ENCODE measurements at places on chromosomes 1 and 21.

- no peak for DNase-seq
Measured at GRCh38 chr21:40335704-40336103, 468.5 kb downstream of the PCP4 start.

DNA sequence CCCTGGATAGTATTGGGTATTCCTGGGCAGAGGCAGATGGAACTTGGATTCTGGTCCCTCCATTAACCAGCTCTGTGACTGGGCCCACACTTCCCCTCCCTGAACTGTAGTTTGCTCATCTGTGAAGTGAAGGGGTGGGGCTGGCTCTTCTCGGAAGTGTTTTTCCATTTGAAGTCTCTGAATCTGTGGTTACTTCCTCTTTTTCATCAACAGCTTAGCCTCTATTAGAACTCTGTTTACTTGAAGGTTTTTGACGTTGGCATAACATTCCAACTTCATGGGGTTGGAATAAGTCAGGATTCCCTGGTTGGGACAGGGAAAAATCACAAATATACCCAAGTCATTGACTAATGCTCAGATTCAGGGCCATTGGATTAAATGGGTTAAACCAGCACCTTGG is 3.6 kb downstream of the KIAA0040 start:
- DNase-seq = no peak

DNA sequence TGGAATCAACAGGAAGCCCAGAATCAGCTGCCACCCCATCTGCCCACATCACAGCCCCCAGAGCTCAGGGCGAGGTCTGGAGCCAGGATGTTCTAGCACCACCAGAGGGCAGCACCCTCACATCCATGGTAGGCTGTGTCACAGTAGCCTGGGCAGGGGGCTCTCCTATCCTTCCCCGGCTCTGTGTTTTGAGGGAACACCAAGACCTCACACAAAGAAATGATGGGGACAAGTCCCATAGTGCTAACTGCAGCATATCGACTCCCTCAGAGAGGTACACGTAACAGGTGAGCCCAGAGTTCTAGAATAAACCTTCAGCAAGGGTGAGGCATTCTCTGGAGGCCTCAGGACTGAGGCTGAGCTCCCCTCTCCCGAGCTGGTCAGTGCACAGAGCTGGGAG is 2.3 kb upstream of the KCNC4 start:
- peak; percentile 16 for DNase-seq

- DNase-seq = no peak
Measured at GRCh38 chr1:43541141-43541540, 10.5 kb downstream of the PTPRF start.

GRCh38 chr1:247173431-247173830 is 1.6 kb upstream of the ZNF124 start:
- DNase-seq = no peak

DNA sequence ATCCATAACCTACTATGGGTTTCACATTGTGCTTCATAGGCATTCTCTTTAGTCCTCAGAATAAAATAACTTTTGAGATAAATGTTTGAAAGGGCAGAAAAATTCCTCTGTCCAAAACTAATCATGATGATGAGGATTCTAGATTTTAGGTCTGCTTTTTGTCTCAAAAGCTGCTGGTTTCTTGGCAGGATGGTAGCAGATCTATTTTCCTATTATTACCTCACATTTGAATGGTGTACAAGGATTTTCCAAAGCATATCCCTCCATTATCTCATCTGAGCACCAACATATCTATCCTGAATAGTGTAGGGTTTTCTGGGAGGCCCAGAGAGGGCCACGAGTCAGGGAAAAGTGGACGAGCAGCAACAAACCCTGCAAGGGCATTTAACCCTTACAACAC is 201.9 kb downstream of the PLPP3 start:
- DNase-seq = no peak

DNA sequence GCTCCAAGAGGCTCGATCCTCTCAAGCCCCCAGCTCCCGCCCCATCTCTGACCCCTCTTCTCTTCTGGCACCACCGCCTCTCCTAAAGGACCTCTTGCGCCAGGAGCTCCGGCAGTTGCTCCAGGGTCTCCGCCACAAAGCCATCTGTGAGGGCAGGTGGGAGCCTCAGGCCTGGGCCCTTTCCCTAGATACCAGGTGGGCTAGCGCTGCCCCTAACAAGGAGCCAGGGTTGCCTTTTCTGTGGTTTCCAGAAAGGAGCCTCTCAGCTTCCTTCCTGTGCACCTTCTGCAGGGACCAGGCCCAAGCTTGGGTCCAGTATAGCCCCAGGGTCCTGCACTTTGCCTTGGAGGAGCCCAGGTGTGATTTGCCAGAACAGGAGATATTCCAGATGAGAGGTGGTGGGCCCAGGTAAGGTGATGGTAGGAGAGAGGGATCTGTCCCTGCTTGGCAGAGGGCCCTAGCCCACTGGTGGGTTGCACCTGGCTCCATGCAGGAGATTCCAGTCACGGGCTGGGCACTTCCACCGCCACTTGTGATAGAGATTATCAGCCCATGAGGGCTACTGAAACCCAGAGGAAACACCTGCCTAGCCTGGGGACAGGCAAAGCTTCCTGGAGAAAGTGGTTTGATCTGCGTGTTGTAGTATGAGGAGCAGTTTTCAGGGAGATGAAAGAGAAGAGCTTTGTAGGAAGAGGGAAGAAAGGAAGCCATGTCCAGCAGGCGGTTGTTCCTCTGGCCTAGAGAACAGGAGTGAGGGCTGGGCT is 1.0 kb downstream of the CCDC24 start:
- DNase-seq = no peak

- peak; percentile 94 for DNase-seq
Measured at GRCh38 chr1:55519937-55520683, 304.9 kb upstream of the USP24 start.

GRCh38 chr1:208542309-208542708 is 298.1 kb upstream of the PLXNA2 start:
- DNase-seq = no peak

Data from DMS 273 treated with DMSO at 0.1 percent for 48 hours (cell line).